Left hindlimb (tissue), 1 donor: ENCODE measurements at places on chromosomes 1 and 21.

DNA sequence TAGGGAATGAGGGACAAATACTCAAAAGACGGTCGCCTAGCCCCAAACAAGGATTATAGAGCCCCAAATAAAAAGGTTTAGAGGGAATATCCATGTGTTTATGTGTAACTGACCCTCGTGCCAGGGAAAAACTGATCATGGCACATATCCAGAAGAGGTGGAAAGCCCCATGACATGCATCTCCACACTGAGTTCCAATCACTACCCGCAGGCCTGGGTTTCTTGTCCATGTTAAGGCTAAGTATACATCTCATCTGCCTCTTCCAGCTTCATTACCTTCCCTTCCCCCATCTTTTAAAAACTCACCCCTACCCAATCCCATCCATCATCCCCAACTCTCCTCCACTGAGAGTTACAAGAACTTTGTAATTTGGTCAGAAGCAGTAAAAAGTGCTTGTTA lies 15.2 kb downstream of the GADD45A start:
- no peak for DNase-seq

DNA sequence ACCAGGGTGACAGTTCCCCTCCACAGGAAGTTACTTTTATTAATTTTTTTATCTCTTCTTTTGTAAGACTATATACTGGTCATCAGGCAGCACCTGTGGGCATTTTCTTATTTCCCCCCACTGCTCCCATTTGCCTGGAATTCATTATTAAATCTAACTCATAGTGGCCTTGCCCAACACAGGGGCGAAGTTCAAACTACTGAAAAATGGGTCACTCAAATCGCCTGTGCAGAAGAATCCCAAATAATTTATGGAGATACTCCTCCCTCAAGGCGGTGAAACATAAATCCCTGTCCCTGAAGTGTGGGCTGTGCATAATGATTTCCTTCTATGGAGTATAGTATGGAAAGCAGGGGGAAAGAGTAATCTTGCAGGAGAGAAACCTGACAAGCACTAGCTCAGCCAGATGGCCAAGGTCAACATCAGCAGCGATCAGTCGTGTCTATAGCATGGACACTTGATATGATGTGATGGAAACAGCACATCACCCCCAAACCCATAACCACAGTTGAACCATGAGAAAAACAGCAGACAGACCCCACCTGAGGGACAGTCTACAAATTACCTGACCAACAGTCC lies 7.9 kb downstream of the CAMK2N1 start:
- no peak for DNase-seq

GRCh38 chr1:16076031-16076864 lies 2.8 kb upstream of the FAM131C start:
- no peak for DNase-seq

DNA sequence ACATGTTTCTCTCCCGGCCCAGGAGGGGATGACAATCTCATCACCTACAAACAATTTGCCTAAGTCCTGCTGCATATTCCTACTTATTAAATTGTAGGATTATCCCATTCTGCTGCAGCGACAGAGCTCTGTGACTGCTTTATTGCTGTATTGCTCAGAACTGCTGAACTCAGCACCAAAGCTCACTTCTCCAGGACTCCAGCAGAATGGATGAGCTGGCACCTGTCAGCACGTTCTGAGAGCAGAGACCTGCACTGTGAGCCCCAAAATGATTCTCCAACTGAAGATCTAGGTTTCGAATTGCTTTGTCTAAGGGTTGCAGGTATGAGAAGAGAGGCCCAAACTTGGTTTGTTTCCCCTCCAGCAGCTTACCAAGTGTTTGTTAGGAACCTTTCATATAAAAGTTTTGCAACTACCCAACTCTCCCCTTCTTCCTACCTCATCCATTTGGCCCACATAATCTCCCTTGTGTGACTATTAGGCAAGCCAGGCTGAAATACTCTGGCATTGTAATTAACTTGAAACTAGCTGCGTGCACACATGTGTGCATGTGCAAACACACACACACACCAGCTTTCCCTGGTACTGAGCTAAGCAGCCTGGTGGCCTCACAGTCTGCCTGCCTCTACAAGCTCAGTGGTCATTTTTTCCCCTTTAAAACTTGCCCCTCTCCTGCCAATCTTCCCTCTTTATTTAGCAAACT lies 161.4 kb upstream of the CAMK1G start:
- no peak for DNase-seq

GRCh38 chr1:46333300-46334029 lies 7.1 kb upstream of the NSUN4 start:
- DNase-seq, result no peak

DNA sequence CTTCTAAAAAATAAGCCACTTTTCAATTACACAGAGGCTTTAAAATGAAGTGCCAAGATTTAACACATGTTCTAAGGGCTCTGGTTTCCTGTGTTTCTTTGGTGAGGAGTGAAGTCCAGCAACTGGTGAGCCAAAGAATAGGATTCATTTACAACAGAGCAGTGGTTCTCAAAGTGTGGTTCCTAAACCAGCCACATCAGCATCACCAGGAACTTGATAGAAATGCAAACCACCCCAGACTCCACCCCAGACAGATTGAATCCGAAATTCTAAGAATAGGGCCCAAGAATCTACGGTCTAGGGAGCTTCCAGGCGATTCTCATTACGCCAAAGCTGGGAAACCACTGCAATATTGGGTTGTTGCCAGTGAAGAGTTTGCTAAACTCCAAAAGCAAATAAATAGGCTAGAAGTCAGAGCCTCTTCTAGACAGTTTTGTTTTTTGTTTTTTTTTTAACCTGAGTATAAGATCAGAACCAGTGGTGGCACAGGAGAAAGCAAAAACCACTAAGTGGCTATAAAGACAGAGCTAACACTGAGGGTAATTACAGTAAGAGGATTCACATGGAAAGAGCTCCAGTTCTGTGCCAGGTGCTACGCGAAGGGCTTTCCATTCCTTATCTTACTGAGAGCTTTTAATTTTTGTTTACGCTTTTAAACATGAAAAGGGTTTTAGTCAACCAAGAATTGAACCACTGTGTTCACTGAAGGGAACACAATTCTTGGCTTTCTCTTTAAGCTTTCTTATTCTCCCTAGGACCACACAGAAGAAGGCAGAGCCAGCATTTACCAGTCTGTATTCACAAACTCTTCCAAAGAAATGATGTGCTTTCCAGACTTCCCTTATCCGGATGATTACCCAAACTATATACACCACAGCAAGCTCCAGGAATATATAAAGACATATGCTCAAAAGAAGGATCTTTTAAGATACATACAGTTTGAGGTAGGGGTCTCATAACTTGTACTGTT lies 42.4 kb upstream of the FMO2 start:
- DNase-seq, result peak; percentile 80
